ENCODE measurements at places on chromosomes 6 and 20. TPM values are rescaled to one million over a fixed set of nuclear protein-coding genes. Genes with fewer than 3 reads are reported as not detected.

The GJA10 gene
- not detected for total RNA-seq

The BPIFA1 gene
- total RNA-seq: not detected

DNA sequence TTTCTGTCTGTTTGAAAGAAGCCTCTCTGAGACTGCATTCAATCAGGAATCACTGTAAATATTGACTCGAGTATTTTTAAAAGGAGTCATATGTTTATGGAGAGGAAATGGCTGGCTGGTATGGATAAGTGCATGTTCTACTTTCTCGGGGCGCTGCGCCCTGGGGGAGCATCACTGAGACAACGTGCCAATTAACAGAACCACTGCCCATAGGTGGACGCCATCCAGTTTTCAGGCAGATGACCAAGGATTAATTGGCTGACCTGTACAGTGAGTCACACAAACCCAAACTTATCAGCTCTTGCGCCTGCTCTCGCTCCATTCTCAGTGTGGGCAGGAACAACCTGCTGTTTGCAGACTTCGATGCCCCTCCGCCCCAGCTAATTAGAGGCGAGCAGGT is 571.2 kb downstream of the QKI start:
- DNase-seq: no peak

DNA sequence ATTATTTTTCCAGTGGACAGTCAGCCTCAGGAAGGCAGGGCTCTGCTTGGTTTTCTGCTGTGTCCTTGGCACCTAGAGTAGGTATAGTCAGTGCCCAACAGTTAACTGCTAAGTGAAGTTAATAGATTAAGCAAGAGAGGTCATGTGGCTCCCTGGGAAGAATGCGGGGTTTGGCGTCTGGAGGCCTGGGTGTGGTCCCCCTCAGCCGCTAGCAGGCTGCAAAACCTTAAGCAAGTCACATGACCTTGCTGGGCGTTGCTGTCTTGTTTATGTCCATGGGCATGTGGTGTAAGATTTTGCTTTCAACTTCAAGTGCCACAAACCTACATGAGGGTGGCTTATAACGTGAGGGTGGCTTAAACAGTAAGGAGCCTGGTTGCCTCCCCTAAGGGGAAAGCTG is 75.5 kb upstream of the SCP2D1 start:
- DNase-seq: no peak

DNA sequence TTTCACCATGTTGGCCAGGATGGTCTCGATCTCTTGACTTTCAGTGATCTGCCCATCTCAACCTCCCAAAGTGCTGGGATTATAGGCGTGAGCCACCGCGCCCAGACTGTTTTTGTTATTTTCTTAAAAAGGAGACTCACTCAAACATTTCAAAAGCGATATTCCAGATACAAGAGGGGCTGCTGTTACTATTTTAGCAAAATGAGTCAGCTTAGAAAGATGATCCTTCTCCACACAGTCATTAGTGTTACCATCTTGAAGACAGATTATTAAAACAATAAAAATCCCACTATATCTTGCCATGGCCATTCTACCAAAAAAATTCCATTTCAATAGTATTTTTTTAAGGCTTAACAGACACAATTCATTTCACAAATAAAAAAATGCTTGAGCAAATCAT is 102.8 kb downstream of the PREP start:
- no peak for DNase-seq
